ENCODE measurements at places on chromosomes 3 and 15. TPM values are rescaled to one million over a fixed set of nuclear protein-coding genes. Genes with fewer than 3 reads are reported as not detected.
A peak's percentile ranks its signal among the peaks of the same experiment; 100 is the strongest.

DNA sequence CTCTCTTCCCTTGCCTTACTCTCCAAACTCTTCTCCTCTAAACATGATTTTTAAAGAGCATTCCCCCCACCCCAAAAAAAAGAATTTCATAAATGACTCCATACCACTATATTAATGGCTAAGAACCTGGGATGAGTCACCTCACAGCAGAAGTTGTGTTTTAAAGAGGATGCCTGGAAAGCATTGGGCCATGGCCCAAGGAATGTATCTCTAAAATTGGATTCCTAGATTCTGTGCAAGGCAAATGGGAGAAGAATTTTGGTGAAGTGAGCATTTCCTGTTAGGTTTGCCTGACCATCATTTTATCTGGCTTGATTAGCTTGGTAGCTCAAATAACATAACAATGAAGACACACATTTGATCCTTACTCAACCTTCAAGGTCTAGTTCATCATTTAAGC is 251.4 kb downstream of the NR1D2 start:
- no peak for DNase-seq
- no peaks in the 10 kb centered on the region for H3K27me3 ChIP-seq
- no peaks in the 10 kb centered on the region for H3K4me1 ChIP-seq

- H3K4me3 ChIP-seq: no peak overlapping the region
- H3K4me1 ChIP-seq: peaks cover 20% of the 10 kb centered on the region
- no peak overlapping the region for H3K27ac ChIP-seq
- H3K36me3 ChIP-seq: no peaks in the 10 kb centered on the region
- DNase-seq: no peak
- no peaks in the 10 kb centered on the region for H3K27me3 ChIP-seq
These were observed 162.8 kb downstream of the SMAD6 start for GRCh38 chr15:66864871-66865281.

DNA sequence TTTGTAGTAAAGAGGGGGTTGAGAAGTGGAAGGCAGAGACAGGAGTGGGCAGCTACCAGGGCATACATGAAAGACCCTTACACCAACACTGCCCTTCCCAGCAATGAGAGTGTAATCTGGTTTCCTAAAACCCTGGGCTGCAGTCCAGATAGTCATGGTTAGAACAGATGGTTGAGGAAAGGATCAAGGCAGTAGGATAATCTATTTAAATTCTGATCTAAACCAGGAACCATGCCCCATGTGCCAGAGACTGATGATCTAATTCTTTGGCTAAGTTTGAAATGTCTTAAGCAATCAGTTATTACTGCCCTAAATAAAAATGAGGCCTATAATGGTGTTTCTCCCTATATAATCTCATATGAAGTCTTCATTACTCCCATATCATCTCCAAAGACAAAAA is 59.6 kb downstream of the PRTG start:
- H3K36me3 ChIP-seq: no peaks in the 10 kb centered on the region
- no peaks in the 10 kb centered on the region for H3K27me3 ChIP-seq
- peaks cover 7% of the 10 kb centered on the region for H3K4me1 ChIP-seq
- no peak overlapping the region for H3K4me3 ChIP-seq
- DNase-seq: no peak

DNA sequence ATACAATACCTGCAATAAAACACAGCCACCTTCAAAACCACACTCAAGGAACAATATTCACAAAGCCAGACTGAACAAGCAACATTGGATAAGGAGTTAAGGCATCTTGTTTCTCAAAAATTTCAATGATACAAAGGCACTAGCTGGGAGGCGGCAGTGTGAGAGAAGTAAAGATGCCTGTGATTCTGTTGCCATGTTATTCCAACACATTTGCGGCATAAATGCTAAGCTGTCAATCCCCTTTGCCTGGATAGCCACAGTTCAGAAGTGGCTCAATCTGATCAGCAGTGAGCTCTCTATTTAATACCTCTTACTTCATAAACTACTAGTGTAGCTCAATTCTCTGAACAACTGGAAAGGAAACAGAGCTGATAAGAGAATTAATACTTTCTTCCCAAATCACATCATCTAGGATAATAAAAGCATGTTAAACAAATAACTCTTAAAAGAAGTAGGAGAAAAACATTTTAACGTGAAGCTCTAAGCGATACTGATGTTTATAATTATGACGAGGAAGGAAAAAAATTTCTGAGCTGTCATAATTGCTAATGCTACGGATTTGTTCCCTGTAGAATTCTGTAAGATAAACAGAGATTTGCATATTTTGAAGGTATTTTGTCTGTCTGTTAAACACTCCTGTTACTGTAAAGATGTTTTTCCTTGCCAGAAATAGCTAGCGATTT is 358.4 kb downstream of the FOXP1 start:
- no peak overlapping the region for H3K27ac ChIP-seq
- DNase-seq: no peak
- H3K4me1 ChIP-seq: no peaks in the 10 kb centered on the region
- H3K4me3 ChIP-seq: no peak overlapping the region
- no peaks in the 10 kb centered on the region for H3K36me3 ChIP-seq

- DNase-seq: no peak
- no peak overlapping the region for H3K4me3 ChIP-seq
- H3K27me3 ChIP-seq: no peaks in the 10 kb centered on the region
- no peaks in the 10 kb centered on the region for H3K36me3 ChIP-seq
- no peaks in the 10 kb centered on the region for H3K4me1 ChIP-seq
- H3K27ac ChIP-seq: no peak overlapping the region
These were observed 30.5 kb upstream of the XIRP1 start for GRCh38 chr3:39222939-39223338.

DNA sequence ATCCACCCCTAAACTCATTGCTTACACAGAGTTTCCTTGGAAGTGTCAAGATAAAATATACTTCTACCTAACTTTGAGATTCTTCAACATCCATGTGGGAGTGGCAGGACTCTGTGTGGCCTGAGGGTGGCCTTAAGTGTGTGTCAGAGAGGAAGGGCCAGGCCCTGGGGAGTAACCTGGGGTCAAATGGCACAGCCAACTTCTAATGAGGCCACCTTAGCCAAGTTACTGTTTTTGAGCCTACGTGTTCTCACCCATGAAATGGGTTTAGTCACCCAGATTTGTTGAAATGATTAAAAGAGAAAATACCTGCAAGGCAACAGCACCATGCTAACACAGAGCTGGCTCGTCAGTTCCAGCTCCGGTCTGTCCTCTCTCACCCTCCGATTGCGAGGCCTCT is 28.5 kb upstream of the UBE2Q2 start:
- no peaks in the 10 kb centered on the region for H3K4me1 ChIP-seq
- no peak overlapping the region for H3K4me3 ChIP-seq
- H3K27ac ChIP-seq: no peak overlapping the region
- no peaks in the 10 kb centered on the region for H3K27me3 ChIP-seq

- H3K27ac ChIP-seq: no peak overlapping the region
- H3K36me3 ChIP-seq: no peaks in the 10 kb centered on the region
- no peak for DNase-seq
- H3K27me3 ChIP-seq: no peaks in the 10 kb centered on the region
- no peak overlapping the region for H3K4me3 ChIP-seq
These were observed 177.8 kb downstream of the OTOL1 start for GRCh38 chr3:161674402-161674801.

- no peaks in the 10 kb centered on the region for H3K27me3 ChIP-seq
- no peak overlapping the region for H3K27ac ChIP-seq
- no peaks in the 10 kb centered on the region for H3K4me1 ChIP-seq
These were observed 22.5 kb upstream of the ROPN1 start for GRCh38 chr3:124014366-124014942.

DNA sequence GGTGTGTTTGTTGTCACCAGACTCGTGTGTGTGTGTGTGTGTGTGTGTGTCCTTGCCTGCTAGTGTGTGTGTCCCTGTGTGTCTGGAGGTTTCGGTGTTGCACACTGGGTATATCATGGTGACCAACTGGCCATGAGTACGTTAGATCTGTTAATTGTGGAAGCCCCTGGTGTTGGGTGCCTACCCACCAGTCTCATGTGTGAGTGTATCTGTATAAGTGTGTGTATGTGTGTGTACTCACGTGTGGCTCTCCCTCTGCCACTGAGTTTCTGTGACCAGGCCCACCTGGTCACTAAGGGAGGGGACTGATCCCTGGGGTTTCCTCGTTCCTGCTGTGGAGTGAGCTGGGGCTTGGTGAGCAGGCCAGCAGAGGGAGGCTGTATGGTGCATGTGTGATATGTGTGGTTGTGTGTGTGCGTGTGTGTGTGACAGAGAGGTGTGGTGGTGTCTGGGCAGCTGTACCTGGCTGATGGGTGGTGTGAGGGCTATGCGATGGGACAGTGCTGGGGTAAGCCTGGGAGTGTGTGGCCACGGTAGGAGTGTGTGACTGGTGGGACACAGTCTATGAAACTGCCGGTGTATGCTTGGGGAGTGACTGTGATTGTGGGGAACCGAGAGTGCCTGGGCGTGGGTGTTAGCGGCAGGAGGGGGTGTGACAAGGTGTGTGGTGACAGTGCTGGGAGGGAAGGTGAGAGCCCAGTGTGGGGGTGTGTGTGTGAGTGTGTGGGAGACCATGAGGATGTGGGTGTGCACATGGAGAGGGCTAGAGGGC is 1.8 kb downstream of the PRKCD start:
- peak overlapping the region; percentile 90 for H3K27ac ChIP-seq
- no peaks in the 10 kb centered on the region for H3K27me3 ChIP-seq
- H3K4me3 ChIP-seq: peak overlapping the region; percentile 84
- peaks cover 34% of the 10 kb centered on the region for H3K4me1 ChIP-seq
- peaks cover 2% of the 10 kb centered on the region for H3K36me3 ChIP-seq
- no peak for DNase-seq

DNA sequence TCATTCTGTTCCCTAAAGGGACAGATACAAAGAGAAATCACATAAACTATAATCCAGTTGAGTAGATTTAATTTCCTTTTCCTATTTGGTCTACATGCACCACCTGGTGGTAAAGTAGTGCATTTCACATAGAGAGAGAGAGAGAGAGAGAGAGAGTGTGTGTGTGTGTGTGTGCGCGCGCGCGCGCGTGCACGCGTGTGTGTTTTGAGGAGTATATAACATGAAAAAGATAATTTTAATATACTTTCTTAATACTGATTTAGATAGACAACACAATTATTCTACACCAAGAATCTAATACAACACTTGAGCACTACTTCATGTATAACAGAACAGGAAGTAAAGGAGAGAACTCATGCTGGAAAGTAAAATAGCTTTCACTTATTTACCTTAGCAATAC is 1.1 kb upstream of the FGF7 start:
- H3K4me3 ChIP-seq: no peak overlapping the region
- H3K27ac ChIP-seq: no peak overlapping the region
- no peak for DNase-seq
- H3K27me3 ChIP-seq: no peaks in the 10 kb centered on the region
- no peaks in the 10 kb centered on the region for H3K36me3 ChIP-seq

GRCh38 chr15:80214910-80215309 is 37.1 kb downstream of the CTXND1 start:
- no peak for DNase-seq
- H3K4me3 ChIP-seq: no peak overlapping the region
- H3K27me3 ChIP-seq: no peaks in the 10 kb centered on the region
- no peaks in the 10 kb centered on the region for H3K36me3 ChIP-seq

DNA sequence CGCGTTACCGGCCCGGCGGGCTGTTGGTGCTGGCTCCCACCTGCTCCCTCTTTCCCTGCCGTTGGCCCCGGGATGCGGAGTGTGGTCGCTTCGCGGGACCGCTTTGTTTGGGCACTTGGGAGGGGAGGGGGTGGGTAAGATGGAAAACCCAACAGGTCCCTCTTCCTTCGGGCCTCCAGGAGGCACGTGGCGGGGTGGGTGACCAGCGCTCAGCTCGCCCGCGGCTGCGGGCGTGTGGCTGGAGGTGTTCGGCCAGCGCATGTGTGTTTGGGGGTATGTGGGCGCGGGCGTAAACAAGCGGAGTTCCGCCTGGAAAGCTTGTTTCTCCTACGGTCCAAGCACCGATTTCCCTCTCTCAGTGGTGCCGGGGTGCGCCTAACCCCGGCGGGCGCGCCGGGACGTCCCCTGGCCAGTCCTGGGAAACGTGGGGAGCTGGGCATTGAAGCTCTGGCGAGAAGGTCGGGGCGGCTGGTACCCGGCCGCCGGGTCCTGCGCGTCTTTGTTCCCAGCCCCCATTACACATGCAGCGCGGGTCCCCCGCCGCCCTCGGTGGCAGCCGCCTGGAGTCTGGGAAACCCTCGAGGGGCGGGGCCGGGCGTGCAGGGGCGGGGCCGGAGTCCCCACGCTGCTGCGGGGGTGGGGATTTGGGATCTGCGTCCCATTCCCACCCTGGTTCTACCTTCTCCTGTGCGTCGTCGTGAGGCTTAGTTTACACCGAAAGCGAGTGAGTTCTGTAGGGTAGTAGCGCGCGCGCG is 1.4 kb downstream of the ACVR2B start:
- no peaks in the 10 kb centered on the region for H3K27me3 ChIP-seq
- H3K27ac ChIP-seq: peak overlapping the region; percentile 89
- peaks cover 6% of the 10 kb centered on the region for H3K4me1 ChIP-seq
- H3K4me3 ChIP-seq: peak overlapping the region; percentile 90
- DNase-seq: peak; percentile 82

- H3K27ac ChIP-seq: no peak overlapping the region
- no peaks in the 10 kb centered on the region for H3K27me3 ChIP-seq
- no peak for DNase-seq
- no peak overlapping the region for H3K4me3 ChIP-seq
These were observed 71.6 kb downstream of the FEM1B start for GRCh38 chr15:68349151-68349550.

GRCh38 chr15:73139744-73140553 is 87.7 kb downstream of the NEO1 start:
- H3K27me3 ChIP-seq: no peaks in the 10 kb centered on the region
- H3K27ac ChIP-seq: no peak overlapping the region
- H3K4me3 ChIP-seq: no peak overlapping the region
- no peaks in the 10 kb centered on the region for H3K36me3 ChIP-seq

DNA sequence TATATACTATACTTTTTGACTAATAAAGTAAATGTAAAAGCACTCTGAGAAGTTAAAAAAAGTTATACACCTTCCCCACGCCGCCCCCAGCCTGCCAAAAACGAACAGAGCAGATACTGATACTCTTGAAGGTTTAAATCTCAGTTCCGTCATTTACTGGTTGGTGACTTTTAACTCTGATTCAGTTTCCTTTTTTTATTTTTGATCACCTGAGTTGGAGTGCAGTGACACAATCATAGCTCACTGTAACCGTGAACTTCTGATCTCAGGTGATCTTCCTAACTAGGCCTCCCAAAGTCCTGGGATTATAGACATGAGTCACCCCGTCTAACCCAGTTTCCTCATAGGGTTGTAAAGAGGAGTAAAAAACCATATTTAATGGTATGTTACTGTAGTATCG is 3.3 kb upstream of the TIPIN start:
- no peak overlapping the region for H3K4me3 ChIP-seq
- DNase-seq: peak; percentile 22
- H3K27me3 ChIP-seq: no peaks in the 10 kb centered on the region
- H3K27ac ChIP-seq: peak overlapping the region; percentile 70
- H3K4me1 ChIP-seq: peaks cover 14% of the 10 kb centered on the region

DNA sequence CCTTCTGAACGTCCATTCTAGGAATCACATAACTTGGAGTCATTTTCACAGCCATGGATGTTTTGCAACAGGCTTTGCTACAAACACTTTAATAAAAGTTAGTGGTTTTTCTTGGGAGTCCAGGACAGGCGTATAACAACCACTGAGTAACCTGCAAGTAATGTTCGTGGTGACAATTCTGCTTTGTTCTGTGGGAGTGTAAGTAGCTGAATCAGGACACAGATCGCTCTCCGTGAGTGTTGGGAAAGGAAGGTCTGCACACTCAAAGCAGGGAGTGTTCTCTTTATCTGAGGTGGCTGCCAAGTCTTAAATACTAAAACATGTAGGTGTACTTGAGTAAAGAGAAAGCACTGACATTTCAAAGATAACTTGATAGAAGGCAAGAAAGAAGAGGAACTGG is 7.9 kb upstream of the BNC1 start:
- no peaks in the 10 kb centered on the region for H3K27me3 ChIP-seq
- no peak for DNase-seq
- H3K4me1 ChIP-seq: peaks cover 14% of the 10 kb centered on the region
- H3K36me3 ChIP-seq: no peaks in the 10 kb centered on the region
- H3K27ac ChIP-seq: no peak overlapping the region
- no peak overlapping the region for H3K4me3 ChIP-seq

PLA1A gene
- total RNA-seq: 0.75 TPM

C3orf20 gene
- total RNA-seq: 0.19 TPM

C2CD4A gene
- 0.11 TPM for total RNA-seq

PRSS50 gene
- total RNA-seq: not detected

DUOXA1 gene
- not detected for total RNA-seq
